Stimulated activated CD4-positive, alpha-beta T cell treated with anti-CD3 and anti-CD28 coated beads, Interleukin-1b, Interleukin-23, amount 100 ng/mL, for 1 hour (primary cell): ENCODE measurements at places on chromosomes 2 and 18.

- DNase-seq, result no peak
Observed at GRCh38 chr2:65136253-65136652, 6.3 kb upstream of the RAB1A start.

- no peak for DNase-seq
Observed at GRCh38 chr2:104976603-104977120, 61.2 kb upstream of the MRPS9 start.

GRCh38 chr18:8778386-8778785, 73.0 kb downstream of the MTCL1 start:
- no peak for DNase-seq

GRCh38 chr18:77736842-77737241, 487.2 kb downstream of the GALR1 start:
- DNase-seq, result no peak

DNA sequence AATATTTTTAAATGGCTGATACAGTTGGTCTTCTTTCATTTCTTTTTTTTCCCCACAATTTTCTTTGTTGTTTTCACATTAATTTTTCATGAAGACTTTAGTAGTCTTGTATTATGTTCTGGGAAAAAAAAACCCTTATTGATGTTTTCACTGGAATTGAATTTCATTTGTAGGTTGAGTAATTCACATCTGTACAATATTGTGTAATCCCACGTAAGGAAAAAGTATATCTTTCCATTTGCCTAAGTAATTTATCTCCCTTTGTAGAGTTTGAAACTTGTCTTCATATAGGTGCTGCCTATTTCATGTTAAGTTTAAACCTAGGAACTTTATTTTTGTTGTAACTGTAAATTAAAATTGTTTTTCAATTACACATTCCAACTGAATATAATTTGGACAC, 2.0 kb downstream of the DNAJC27 start:
- no peak for DNase-seq

- no peak for DNase-seq
Observed at GRCh38 chr2:36174920-36175319, 180.7 kb upstream of the CRIM1 start.

- DNase-seq, result no peak
Observed at GRCh38 chr2:182868054-182868796, 1.8 kb upstream of the FRZB start.

GRCh38 chr2:10142640-10142965, 20.1 kb downstream of the RRM2 start:
- DNase-seq, result no peak

GRCh38 chr18:34909637-34910364, 131.4 kb upstream of the MAPRE2 start:
- DNase-seq, result no peak

DNA sequence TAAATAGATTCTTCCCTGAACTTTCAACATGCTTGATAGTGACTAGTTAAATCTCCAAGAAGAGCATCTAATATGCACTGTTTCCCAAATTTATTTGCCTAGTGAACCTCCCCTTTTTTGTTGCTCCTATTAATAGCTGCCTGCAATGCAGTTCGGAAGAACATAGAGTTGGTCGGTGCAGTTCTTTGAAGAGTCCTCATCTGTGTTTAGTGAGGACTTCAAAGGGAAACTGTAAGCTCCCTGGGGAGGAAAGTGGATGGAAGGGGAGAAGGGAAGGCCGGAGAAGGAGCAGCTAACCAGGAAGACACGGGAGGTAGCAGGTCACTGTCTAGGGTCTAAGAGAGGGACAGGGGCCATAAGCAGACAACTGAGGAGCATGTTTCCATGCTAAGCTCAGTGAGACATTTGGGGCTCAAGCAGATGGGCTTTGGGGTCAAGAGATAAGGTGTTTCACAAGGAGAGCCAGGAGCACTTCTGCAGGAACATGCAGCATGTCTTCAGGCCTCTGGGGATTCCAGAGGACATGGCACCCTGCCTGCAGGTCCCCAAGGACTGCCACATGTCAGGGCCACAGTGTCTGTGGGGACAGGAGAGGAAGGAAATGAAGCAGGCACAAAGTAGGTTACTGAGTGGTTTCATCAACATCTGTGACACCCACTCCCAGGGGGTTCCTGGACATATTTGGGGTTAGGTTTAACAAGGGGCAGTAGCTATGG, 48.7 kb upstream of the ANXA4 start:
- no peak for DNase-seq

GRCh38 chr2:86807468-86808275, 17.0 kb upstream of the CD8A start:
- DNase-seq, result no peak

DNA sequence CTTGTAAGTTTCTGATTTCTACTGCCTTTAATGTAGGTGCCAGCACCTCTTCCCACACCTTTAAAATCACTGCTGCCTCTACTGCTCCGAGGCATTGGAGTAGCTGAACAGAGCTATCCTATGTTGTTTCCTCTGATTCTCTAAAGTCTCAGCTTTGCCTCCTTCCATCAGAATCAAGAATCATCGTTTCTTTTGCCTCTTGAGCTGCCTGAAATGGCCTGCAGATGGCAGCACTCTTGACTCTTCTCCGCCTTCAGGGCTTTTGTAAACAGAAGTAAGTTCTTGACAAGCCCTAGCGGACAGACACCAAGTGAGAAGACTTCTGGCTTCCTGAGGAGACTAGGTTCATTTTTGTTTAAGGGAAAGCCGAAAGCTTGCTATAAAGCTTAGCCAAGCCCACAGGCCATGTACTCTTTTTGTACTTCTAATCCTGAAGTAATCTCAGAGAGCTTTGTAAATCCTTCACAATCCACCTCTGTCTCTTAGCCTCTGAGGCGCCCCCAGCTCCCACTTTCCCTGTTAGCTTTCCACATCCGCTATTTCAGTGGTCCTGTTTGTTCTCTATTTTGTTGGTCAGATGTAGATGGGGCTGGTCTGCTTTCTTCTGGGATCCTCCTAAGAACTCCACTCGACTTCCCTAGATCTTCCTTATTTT, 48.4 kb downstream of the GTF3C3 start:
- DNase-seq, result peak; percentile 6

DNA sequence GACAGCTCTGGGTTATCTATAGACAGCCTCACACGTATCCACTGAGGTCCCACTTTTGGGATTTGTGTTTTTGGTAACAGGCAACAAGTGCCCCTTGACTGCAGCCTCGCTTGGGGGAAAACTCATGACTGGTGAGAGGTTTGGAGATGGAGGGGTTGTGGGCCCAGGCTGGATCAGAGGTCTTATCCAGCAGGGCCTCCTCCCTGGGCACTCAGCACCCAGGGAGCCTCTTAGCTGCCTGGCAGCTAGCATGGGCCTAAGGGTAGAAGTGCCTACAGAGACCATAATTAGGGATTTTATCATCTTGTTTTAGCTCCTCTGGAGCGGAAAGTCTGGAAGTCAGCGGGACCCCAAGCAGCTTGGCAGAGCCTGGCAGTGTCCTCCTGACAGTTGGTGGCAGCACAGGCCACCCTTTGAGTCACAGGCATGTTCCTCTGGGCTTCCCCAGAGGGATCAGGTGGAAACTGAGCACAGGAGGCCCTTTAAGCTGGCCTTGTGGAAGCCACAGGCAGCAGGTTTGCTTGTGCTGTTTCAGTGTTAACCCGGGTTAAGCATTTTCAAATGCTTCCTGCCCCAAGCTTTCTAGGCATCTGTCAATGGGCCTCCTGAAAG, 143.1 kb downstream of the KCTD1 start:
- no peak for DNase-seq

DNA sequence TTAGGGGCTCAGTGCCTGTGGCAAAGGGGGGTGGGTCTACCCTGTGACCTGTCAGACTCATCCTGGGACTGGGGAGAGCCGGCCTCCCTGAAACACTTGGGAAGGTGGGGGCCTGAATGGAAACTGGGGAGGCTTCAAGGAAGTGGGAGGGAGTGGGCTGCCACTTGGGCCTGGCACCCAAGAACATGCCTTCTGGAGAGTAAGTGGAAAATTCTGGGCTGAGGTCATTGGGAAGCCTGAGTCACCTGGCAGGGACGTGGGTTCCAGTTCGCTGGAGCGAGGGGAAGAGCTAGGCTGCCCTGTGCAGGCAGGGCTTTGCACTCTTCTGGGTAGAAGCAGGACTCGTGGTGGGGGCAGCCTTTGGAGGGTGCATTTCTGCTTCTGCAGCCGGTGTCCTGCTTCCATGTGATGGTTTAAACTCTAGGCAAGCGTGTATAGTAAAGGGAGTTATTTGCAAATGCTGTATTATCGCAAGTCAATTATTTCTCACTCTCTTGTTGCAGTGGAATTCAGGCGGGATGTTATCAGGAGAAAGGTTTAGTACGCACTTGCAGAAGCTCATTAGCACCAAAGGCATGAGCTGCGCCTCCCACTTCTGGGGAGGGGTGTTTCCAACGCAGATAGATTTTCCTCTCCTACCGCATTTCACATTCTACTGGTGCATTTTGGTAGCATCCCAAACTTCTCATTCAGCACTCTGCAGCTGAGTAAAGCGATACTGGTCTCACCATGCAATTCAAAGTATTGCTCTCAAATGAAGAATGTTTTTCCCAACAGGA, 3.8 kb downstream of the LRRFIP1 start:
- no peak for DNase-seq

GRCh38 chr2:5915881-5916310, 223.7 kb downstream of the SOX11 start:
- no peak for DNase-seq

GRCh38 chr2:19538411-19538963, 180.1 kb upstream of the OSR1 start:
- DNase-seq, result no peak

DNA sequence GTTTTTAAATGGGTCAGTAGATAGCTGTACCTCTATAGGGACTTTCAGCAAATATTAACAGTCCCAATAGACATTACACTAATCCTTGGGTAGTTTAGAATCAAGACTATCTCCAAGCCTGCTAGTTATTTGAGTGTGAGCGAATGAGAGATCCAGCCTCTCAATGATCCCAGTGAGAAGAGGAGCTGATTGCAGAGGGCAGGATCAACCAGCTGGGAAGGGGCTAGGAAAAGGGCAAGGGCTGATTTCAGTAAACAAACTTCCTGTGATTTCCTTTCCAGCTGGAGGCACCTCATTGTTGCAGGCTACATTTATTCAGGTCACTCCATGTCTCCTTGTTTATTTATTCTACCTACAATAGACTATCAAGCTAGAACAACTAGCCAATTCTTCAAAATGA, 84.1 kb upstream of the CTNNA2 start:
- DNase-seq, result no peak

DNA sequence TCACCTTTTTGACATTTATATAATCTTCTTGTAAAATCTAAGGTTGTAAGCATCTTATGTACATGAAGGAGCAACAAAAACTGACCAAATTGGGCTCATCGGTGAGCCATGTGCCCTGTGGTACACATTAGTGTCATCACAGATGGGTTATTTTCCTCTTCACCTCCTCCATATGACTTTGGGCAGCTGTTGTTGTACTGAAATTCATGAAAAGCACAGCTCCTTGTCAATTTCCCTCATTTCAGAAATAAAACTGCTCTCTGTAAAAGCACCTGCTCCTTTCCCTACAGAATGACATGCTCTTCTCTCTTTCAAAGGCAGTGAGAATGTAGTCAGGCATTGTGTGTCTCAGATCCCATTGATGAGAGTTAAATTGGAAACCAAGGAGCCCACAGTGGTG, 42.0 kb downstream of the DTNA start:
- no peak for DNase-seq

- DNase-seq, result no peak
Observed at GRCh38 chr18:59272891-59273758, at the start of gene RAX. RAX (minus strand) TSS chr18:59273454; CDS start chr18:59273206, 248 bp downstream.

- no peak for DNase-seq
Observed at GRCh38 chr18:76589866-76590265, 94.8 kb upstream of the ZNF516 start.

GRCh38 chr2:11955314-11955713, 208.9 kb downstream of the LPIN1 start:
- DNase-seq, result no peak

- DNase-seq, result no peak
Observed at GRCh38 chr18:56492136-56492535, 146.3 kb downstream of the TXNL1 start.

GRCh38 chr18:63831080-63831788, 56.0 kb downstream of the SERPINB7 start:
- no peak for DNase-seq

GRCh38 chr2:9800639-9800974, 42.7 kb upstream of the TAF1B start:
- DNase-seq, result no peak

DNA sequence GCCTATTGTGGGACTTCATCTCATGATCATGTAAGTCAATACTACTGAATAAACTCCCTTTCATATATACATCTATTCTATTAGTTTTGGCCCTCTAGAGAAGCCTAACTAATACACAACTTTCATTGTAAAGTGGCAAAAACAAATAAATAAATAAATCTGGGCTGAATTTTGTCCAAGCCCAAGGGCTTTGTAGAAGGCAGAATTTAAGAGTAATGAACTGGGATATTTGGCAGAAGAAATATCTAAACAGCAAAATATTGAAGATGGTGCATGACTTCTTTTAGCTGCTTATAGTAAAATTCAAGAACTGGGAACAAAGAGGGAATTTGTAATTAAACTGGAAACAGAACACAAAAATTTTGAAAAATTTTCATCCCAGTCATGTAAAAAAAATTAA, 246.7 kb upstream of the GULP1 start:
- no peak for DNase-seq

DNA sequence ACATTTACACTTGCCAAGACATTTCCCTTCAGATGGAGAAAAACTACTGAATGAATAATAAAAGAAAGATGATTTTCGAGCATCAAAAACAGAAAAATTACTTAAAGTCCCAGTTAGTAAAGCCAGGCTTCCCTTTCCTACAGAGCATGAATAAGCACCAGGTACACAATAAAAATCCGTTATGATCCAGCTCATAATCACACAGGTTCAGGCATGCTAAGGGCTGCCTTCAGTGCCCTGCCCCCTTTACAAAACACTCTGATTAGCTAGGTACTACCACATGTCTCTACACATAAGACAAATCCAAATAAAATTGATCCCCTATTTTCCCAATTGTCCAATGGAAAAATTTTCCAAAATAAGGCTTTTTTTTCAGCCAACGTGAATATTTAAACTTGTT, 413.2 kb upstream of the LRATD1 start:
- DNase-seq, result no peak

- DNase-seq, result no peak
Observed at GRCh38 chr18:55407774-55408535, 180.0 kb downstream of the TCF4 start.

DNA sequence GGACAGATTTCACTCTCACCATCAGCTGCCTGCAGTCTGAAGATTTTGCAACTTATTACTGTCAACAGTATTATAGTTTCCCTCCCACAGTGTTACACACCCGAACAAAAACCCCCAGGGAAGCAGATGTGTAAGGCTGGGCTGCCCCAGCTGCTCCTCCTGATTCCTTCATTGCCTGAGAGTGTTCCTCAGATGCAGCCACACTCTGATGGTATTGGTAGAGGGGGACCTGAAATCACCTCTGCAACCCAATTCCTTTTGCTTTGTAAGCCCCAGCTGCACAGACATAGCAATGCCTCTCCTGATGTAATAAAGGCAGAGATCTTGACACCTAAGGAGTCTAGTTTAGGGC, 1529.8 kb downstream of the RPIA start:
- no peak for DNase-seq
